ENCODE measurements at places on chromosomes 11 and 22.

GRCh38 chr11:3069425-3069824, 12.2 kb upstream of the CARS1 start:
- no peak for DNase-seq

GRCh38 chr11:26805001-26805400, 83.1 kb upstream of the SLC5A12 start:
- no peak for DNase-seq

- DNase-seq, result no peak
Observed at GRCh38 chr22:19325296-19325948, 33.9 kb upstream of the CLTCL1 start.

- no peak for DNase-seq
Observed at GRCh38 chr11:113877670-113878055, 2.3 kb upstream of the USP28 start.

DNA sequence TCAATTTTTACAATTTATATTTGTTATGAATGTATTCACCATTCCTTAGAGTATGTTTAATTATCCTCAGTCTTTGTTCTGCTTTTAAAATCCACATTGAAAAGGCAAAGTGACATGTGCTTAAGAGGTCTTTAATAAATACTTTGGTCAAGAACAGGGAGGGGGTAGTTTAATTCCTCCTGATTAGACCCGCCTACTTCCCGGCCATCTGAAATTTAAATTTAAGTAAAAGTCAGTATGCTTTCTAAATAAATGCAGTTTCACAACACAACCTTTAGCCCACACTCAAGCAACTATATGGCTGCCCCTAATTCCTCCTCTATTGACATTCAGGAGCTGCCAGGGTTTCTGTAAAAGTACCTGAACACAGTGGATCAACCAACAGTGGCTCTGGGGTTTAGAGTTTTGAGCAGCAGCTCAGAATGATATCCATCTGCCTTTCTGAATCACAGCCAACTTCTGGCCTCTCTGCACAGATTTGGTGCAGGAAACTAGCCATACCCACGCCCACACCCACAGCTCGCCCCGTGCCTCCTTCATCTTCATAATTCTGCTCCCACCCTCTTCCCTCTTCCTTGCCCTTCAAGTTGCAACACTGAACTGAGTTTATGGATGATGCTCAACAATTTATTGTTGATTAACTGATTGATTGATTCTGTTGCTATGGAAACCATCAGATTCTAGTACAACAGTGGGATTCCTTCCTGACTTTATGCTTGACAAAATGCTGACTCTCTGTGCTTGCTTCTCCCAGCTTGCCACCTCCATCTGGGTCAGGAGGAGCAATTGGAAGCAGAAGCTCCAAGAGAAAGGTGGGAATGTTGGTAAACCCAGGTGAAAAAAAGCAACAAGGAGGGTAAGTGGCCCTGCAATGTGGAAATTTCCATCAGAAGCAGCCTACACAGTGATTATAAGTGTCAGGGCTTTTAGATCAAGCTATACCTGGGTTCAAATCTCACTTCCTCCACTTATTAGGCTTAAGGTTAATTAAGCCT, 70.8 kb downstream of the PANX1 start:
- DNase-seq, result no peak
